ENCODE measurements at places on chromosomes 12 and 14.
A peak's percentile ranks its signal among the peaks of the same experiment; 100 is the strongest.

- DNase-seq, result peak; percentile 3
Measured at GRCh38 chr14:77615361-77616132, 890 bp downstream of the SPTLC2 start.

DNA sequence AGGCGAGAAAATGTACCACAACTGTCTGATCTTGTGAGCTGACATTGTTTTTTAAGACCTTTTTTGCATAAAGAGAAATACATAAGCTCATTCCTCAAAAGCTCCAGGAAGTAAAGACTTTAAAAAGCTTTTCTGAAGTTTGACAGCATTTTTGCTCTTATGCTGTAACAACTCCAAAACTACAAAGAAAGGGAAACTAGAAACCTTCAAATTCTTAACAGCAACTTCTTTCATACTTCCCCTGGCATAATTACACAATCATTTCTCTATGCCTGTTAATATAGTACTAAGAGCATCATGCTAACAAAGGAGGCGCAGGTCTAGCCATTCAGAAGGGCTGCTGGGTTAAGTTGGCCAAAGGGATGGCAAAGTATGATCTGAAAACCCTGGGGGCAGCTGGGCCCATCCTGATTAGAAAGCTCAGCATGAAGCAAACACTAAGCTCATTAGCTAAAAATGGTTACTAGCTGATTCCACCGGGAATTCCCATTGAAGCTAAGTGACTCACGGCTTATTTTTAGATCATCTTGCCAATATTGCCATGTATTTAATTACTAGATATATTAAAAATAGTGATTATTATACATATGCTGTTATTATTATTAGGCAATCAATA is 26.1 kb upstream of the ANP32D start:
- DNase-seq, result no peak

- no peak for DNase-seq
Measured at GRCh38 chr12:44143175-44143574, 307.3 kb downstream of the TMEM117 start.

DNA sequence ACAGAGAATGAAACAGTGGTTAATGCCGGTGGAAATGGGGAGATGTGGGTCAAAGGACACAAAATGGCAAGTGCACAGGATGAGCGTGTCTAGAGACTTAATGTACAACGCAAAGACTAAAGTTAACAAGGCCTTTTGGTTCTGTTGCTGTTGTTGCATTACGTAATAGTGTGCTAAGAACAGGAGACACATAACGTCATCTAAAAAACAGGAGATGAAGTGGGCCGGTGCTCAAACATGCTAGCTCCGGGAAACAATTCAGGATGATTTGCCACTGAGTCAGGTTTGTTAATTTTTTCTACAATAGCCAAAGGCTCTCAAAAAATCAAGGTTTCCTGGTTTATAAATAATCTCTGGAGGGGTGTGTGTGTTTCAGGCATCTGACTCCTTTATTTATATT is 55.5 kb downstream of the ETV6 start:
- DNase-seq, result no peak

- DNase-seq, result no peak
Measured at GRCh38 chr12:32920506-32921085, 24.0 kb upstream of the PKP2 start.

DNA sequence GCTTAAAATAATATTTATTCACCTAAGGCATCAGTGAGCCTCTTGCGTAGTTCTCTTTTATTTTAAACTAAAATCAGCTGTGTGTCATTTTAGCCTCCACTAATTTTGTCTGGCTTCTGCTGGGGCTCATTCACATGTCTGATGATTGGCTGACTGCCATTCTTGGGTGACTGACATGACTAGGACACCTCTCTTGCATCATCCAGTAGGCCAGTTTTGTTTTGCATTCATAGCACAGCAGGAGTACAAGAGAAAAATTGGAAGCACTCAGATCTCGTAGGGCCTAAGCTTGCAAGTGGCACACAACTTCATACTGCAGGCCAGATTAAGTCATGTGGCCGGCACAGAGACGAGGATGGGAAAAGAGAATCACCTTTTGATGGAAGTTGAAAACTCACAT is 1226.5 kb downstream of the GALC start:
- DNase-seq, result no peak

DNA sequence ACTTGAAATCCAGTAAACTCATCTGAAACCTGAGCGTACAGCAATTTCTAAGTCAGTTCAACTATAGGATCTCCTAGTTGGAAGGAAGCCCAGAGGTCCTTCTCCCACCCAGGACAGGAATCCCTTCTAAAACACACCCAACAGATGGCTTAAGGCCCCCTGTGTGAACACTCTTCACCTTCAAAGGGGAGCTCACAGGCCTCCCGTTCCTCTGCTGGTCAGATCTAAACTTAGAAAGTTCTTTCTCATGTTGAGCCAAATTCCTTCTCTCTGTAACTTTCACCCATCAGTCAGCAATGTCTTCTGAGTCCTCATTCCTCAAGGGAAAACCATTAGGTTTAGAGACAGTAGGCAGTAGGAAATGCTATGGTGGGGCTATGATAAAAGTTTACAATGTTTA is 355.2 kb downstream of the PCNX1 start:
- no peak for DNase-seq

DNA sequence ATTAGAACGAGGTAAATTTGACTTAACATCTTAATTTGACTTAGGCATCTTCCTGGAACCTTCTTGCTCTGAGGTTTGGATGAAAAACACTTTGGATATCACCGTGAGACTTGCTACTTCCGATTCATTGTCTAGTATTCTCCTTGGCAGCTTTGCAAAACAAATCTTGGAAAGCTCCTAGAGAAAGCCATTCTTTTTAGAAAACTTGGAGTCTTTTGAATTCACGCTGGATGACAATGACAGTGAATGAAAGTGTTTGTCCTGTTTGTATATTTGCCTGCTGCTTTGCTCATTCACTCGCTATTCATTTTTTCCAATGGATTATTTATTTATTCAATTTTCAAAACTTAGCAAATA is 222.1 kb upstream of the HMGA2 start:
- no peak for DNase-seq

DNA sequence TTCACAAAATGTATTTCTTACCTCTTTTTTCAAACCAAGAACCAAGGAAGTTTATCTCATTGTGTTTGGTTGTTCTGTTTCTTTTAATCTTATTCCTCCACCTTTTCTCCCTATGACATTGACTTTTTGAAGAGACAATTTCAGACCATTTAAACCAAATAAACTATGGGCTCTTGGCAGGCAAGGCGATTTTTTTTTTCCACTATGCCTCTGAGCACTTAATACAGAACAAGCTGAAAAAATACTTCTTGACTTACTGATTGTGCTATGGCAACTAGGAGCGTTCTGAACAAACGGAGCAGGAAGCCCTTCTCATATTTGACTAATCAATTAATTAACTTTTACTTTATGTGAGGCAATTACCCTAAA is 98.0 kb downstream of the ZNF664 start:
- no peak for DNase-seq

DNA sequence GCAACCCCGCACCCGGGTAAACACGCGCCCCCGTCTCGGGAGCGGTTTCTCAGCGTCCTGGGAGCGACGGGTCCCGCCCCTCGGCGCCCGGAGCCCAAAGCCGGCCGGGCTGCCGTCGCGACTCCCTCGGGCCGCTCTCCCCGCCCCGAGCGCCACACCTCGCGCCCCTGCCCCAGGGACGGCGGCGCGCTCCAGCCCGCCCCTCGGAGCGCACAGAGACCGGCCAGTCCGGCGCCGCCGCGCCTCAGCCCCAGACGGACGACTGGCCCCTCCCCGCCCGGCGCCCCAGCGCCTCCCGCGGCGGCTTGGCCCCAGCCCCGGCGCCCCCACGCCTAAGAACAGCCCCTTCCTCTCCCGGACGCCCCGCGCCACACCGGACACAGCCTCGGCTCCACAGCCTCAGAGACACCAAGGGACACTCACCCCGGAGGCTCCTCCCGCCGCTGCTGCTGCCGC is 411 bp downstream of the BTBD7 start:
- peak; percentile 23 for DNase-seq

DNA sequence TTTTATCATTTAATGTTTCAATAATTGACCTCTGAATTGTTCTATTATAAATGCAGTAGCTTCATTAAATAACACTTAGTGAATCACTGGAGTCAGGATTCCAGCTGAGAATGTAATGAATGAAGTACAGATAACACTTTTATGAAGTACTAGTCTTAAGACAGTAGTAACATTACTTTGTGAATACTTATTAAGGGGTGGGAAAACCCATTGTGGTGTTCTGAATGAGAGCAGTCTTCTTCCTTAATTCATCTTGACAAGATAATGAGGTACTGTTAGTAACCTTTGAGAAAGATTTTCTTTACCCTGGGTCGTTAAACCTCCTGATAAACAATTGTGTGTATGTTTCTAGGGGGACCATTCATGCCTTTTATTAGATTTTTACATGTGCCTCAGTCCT is 12.7 kb downstream of the NUP107 start:
- no peak for DNase-seq

GRCh38 chr12:22529281-22530060 is 14.9 kb downstream of the C2CD5 start:
- DNase-seq, result no peak

- no peak for DNase-seq
Measured at GRCh38 chr14:100777818-100778525, 47.9 kb upstream of the MEG3 start.

DNA sequence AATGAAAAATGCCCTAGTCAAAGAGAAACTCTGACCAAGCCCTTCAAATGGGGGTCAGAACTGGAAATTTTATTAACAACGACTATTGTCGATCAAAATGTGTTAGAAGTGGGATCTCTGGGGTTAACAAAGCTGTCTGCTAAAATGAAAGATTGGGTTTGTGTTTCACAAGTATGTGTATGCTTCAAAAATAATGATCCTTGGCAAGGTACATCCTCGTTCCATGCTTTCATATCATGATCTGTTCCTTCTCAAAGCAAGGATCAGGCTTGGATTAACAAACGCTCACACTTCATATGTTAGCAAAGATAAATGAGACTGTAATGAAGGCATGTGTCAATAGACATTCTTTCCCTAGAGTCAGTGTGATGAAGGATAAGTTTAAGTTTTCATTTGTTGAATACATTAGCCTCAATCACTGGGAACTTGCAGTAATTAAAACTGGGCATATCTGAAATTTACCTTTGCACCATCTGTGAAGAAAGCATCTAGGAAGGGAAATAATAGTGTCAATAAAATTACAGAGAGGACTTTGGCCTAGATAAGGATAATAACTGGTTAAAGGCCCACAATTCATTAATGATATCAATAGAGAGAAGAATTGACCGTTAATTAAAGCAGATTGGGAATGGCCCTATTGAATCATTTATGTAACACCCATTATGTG is 91.8 kb downstream of the RIN3 start:
- no peak for DNase-seq
